Stimulated activated CD4-positive, alpha-beta T cell treated with anti-CD3 and anti-CD28 coated beads, Interleukin-1b, Interleukin-23, amount 100 ng/mL, for 1 hour (primary cell): ENCODE measurements at places on chromosomes 13 and 19.

GRCh38 chr13:61935710-61936109, 520.1 kb upstream of the PCDH20 start:
- DNase-seq = no peak

GRCh38 chr13:100789481-100789880, 114.9 kb upstream of the TMTC4 start:
- DNase-seq = no peak

GRCh38 chr13:101451641-101452040, 834 bp upstream of the ITGBL1 start:
- no peak for DNase-seq

DNA sequence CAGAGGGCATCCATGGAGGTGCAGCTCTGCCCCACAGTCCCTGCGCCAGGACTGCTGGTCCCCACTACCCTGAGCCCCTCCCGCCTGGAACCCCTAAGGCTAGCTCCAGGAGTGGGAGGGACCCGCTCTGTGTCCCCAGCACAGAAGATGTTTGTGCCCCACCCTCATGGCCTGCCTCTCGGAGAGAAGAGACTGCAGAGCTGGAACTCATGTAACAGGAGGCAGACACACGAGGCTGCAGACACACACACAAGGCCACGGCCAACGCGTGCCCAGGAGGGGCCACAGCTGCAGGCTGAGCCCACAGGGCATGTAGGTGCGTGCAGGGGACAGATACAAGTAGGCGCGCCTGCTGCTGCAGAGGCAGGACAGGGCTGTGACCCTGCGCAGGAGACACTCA, 10.4 kb upstream of the TMEM86B start:
- DNase-seq = no peak

GRCh38 chr19:30652751-30653150, 280.6 kb downstream of the ZNF536 start:
- no peak for DNase-seq

DNA sequence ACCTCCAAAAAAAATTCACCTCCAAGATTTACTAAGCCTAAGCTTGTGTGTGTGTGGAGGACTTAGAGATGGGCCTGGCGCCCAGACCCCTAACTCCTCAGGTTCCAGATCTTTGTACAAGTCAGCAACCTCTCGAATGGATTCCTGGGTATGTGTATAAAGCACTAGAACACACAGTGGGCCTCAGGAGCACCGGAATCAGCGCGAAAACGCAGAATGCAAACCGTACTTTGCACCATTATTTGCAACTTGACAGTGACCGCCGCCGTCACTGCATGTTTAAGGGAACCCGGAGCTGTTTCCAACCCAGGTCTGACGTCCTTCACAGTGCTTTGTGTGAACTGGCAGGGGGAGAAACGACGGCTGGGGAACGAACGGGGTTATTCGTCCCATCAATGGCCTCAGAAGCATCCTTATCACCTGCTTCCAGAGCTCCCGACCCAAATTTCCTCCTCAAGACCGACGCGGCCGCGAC, 688 bp downstream of the ZNF606 start:
- no peak for DNase-seq

GRCh38 chr19:32555786-32556185, 25.2 kb upstream of the PDCD5 start:
- DNase-seq = no peak

DNA sequence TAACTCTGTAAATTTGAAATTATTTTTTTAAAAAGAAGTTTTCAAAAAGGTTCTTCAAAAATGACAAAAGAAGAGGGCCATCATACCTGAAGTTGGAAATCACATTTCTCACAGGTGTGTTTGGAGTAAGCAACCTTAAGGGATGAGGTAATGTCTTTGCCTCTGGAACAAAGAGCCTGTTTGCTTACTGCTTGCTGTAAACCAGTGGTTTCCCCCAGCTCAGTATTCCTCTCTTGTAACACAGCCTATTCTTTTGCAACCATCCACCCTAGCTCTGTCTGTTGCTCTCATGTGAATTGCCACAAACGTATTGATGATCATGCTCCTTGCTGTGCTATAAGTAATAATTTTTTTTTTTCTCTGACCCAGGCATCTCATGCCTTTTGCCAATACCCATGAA, 38.1 kb downstream of the UCHL3 start:
- DNase-seq = no peak
